ENCODE measurements at places on chromosomes 11 and 22.

- DNase-seq, result no peak
Observed at GRCh38 chr22:45949891-45950290, 27.1 kb downstream of the WNT7B start.

DNA sequence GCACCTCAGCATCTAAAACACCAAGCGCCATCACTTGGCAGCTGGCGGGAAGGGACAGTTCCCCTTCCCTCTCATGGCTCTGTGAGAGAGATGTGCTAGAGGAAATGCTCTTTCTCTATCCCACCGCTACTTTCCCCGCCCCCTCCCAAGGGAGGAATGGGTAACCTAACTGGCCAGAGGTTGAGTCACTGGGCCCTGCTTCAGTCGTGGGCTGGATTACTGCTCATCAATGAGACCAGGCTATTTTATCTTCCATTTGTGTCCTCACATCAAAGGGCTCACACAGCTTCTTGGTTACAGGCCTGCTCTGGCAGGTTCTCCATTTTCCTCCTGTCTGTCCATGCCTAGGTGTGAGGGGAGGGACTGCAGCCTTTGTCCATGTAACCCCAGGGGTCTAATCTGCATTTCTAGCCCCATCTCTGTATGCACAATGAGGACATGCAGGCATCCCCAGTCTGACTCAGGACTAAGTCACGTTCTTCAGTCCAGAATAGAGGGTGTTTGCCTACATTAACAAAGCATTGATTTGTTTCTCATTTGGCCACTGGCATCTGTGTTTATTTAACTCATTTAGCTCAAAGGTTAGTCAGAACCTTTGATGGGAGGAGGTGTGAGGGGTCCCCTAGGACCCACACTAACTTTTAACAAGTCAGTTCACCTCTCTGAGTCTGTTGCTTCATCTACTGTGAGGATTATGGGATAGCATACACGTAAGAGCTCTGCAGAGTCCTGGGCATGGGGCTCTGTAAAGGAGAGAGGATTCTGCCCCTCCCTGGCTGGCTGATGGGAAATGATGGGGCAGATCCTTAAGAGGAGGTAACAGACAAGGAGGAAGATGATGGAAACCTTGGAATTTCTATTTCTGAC lies 99.1 kb downstream of the XRRA1 start:
- DNase-seq, result peak; percentile 67

GRCh38 chr11:68473693-68474092 lies 13.1 kb downstream of the PPP6R3 start:
- DNase-seq, result no peak

GRCh38 chr11:70210051-70210501 lies 7.0 kb downstream of the FADD start:
- DNase-seq, result no peak

- DNase-seq, result no peak
Observed at GRCh38 chr11:72688929-72689328, 14.7 kb upstream of the PDE2A start.

- DNase-seq, result no peak
Observed at GRCh38 chr22:23115825-23116494, 25.8 kb downstream of the RSPH14 start.

- DNase-seq, result no peak
Observed at GRCh38 chr11:77876045-77876444, 55.1 kb downstream of the AAMDC start.

DNA sequence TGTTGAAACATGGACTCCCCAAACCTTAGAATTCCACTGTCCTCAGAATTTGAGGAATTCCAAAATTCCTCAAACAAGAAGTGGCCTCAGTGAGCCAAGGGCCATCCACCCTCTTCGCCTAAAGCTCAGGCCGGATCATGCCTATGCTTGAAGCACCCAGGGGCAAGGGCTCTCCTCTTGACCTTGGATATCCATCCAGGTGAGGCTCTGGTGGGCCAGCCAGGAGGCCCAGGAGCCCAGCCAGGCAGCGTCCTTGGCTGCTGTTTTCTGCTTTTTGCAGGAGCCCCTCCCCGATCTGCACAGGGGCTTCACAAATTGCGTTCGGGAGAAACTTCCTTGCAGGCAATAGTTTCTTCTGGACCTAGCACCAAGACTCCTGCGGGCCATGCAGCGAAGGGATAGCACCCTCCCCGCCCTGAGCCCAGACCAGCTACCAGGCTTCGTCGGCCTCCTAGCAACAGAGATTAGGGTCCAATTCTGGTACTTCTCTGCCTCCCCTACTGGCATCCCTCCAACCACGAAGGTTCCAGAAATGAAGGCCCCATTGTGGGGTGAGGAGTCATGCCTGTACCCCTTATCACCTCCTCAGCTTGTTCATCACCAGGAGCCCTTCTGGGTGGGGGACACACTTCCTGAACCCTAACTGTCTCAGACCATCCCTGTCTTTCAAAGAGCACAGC lies 2.0 kb downstream of the PHLDA2 start:
- DNase-seq, result no peak

GRCh38 chr11:131766637-131767036 lies 396.2 kb downstream of the NTM start:
- no peak for DNase-seq

DNA sequence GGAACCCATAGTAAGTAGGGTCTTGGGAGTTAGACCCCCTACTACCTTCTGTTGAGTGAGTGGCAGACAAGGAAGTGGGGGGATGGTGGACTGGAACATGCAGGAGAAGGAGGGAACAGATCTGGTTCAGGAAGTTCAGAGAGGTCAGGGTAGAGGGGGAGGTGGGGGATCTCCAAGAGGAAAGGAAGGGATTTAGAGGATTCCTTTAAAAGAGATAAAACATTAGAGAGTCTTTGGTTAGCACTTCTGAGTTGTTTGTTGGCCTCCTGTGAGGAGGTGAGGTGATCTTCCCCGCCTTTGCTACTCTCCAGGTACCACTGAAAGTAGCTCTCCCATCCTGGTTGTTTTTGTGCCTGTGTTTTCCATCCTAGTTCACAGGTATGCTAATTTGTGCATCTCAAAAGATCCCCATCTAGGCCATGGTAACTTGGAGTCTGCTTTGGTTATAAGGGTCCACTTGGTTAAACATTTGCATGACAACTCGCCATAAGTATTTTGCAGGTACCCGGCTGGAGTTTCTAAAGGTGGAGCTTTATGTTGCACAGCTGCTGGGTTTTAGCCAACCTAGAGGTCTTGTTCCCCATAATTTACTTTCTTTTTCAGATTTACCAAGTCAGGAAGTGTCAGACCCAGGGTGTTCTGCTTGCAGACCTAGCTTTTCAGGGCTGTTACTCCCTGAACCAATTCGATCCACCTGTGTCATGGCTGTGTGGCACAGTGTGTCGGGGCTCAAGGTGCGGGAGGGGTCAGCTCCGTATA lies 79.3 kb upstream of the SORL1 start:
- no peak for DNase-seq

GRCh38 chr11:114110123-114110522 lies 50.6 kb downstream of the ZBTB16 start:
- no peak for DNase-seq

DNA sequence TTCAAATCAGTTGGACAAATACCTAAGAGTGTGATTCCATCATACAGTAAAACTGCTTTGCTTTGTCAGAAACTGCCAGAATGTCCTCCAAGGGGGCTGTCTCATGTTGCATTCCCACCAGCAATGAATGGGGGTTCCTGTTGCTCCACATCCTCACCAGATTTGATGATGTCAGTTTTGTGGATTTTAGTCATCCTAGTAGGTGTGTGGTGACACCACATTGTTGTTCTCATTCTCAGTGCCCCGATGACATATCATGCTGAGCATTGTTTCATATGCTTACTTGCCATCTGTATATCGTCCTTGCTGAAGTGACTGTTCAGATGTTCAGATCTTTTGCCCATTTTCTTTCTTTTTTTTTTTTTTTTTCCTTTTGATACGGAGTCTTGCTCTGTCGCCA lies 37.0 kb downstream of the CDPF1 start:
- no peak for DNase-seq

DNA sequence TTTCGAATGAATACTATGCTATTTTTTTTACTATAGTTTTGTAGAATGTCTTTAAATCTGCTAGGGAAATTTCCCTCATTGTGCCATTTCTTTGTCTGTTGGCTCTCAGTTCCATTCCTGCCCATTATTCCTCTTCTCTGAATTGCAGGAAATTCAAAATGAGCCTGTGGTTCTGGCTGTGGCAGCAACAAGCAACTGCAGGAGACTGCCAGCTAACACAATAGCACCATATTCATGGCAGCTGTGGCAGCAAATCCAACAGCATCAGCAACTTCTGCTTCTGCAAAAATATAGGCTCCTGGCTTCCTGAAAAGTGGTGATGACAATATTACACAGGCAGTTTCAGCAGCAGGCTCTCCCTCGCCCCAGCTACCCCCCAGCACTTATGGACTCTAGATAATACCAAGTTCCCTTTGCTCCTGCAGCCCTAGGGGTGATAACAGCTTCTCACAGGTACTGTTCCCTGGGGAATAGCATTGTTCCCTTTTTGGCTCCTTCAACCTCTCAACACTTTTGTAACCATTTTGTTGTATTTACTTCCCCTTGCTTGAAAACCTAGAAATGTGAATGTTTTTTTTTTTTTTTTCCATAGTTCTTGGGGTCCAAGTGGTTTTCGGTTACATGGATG lies 9.3 kb downstream of the PATE4 start:
- DNase-seq, result no peak

DNA sequence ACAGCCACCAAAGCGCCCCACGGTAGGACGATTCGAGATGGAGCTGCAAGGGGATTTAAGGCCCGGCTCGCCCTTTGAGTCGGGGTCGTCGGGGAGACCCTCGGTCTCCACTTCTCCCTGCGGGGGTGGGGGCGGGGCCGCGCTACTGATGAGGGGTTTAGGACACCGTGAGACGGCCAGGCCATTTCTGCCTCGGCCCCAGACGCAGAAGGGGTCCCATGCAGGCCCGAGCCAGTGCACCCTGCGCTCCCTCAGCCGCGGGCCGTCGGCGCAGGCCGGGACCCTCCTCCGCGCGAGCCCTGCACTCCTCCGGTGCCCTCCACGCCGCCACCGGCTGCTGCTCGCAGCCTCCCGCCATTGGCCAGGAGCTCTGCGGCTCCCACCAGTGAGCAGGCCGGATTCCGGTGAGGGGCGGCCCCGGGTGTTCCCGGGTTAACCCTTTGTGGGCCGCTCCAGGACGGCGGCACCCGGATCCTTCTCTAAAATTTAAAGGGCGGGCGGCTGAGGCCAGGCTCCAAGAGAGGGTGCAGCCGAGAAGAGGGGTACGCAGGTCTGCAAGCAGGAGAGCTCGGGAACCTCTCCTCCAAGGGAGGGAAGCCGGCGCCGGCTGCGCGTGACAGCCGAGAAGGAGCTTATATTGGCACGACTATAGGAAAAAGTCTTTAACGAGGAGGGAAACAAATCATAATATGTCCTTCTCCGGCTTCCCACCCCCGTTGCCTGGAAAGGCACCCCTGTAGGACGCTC lies 18.0 kb downstream of the CREB3L1 start:
- DNase-seq, result peak; percentile 92

DNA sequence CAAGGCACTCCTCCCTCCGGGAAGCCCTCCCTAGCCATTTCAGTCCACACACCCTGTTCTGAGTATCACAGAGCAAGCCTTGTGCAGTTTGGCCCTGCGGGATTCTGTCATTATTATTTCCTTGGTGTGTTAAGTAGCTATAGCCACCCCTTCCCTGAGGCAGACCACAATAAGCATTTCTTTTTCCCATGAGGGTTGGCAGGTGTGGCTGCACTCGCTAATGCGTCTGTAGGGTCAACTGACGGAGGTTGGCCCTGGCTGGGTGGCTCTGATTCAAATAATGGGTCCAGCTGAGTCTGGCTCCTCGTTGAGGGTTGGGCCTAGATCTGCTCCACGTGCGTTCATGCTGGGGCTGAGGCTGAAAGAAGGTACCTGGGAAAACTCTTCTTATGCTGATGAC lies 5.1 kb downstream of the F2 start:
- DNase-seq, result no peak

- no peak for DNase-seq
Observed at GRCh38 chr11:103016031-103016430, 60.5 kb upstream of the MMP13 start.

GRCh38 chr11:95338430-95338991 lies 107.5 kb upstream of the SESN3 start:
- peak; percentile 19 for DNase-seq

DNA sequence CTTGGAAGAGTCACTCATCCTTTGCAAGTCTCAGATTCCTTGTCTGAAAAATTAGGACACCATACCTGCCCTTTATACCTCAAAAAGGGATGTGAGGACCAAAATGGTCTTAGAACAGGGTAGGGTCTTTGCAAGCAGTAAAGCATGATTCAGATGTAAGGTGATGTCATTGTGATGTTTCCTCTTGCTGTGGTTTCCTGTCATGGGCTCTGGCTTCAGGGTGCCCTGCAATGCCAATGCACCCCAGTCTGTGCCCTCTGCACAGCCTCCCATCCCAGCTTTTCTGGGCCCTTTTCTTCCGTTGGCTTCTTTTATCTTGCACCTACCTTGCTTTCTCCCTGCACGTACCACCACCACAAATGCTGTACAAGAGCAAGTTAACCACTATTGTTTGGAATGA lies 87.8 kb upstream of the NNMT start:
- no peak for DNase-seq

DNA sequence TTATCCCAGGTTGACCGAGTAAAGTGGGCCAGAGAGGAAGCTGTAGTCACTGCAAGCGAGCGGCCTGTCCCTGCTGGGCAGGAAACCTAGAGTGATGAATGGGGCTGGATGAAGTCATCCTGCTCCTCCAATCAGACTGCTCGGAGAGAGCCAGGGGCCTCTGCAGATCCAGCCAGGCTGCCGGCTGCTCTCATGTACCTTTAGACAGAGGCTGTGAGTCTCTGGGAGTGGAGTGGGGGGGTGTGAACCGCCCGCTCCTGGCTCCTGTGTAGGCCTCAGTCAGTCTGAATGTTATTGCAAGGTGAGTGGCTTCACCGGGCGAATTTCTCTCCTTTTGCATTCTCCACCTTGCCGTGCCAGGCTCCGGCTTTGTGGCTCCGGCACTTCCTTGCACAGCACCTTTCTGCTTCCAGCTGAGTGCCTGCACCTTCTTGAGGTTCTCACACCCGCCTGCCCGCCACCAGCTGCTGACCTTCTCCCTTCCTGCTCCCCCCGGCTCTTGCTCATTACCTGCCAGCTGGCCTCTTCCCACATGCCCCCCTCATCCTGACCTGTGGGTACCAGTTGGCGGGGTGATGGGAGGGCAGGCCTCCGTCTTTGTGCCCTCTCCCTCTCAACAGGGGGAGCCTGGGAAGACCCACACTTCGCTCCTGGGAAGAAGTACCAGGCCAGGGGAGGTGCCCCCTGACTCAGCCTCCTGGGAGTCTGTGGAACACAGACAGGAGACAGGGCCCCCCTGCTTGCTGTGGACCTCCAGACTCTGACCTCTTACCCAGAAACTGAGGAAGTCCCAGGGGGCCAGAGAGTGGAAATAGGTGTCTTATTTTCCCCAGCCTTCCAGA lies 79.9 kb downstream of the GRAMD1B start:
- peak; percentile 76 for DNase-seq

- DNase-seq, result no peak
Observed at GRCh38 chr11:108734956-108735559, 70.2 kb downstream of the DDX10 start.

All from AG08396 (cell line).